IMR-90 (cell line): ENCODE measurements at places on chromosomes 1 and 21.
A peak's percentile ranks its signal among the peaks of the same experiment; 100 is the strongest.

DNA sequence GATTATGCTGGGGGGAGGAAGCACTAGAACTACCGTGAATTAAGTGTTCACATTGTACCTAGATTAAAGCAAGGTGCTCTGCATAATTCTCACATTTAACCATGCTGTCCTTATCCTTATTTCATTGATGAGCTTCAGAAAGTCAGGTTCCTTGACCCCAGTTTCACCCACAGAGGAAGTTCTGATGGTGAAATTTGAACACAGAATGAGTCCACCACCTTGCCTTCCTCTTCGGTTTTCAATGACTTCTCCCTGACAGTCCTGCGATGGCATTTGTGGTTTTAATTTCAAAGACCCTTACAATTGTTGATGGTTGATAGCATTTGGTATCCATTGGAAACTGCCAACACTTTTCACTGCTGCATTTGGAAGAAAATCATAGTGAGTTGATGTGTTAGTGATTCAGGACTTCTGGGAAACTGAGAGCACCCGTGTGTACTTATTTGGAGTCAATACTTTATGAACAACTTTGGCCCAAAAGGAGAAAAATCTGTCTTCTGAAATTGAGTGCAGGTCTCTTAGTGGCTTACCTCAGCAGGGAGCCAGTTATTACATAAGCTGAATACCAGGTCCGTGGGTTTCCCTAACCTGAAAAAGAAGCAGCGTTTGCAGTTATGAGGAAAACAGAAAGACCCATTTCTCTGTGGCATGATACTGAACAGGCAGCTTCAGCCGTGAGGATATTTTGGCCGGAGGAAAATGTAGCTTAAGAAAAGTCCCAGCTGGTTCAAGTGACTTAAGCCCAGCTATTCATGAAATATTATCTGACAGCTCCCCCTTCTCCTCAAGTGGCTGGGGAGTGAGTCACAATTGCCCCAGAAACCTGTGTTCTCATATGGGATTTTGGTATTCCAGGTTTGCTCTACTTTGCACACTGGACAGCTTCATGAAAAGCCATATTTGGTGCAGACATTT lies 47.5 kb downstream of the ROR1 start:
- peak; percentile 73 for DNase-seq

DNA sequence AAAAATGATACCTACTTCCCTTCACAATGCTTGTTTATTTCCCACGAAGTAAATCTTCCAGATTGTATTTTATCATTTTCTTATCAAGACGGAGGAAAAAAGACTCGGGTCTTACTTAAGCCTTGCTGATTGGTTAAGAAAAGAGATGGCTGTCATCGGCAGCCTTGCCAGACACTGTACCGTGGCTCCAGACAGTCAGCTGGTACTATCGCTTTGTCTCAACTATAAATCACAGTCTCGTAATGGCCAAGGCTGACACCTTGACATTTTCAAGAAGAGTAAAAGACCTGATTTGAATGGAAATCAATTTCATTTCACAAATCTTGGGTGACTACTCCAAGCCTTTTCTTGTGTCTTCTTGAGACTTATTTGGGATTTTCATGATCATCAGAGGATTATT lies 868.0 kb downstream of the USP25 start:
- no peak for DNase-seq

- no peak for DNase-seq
Measured at GRCh38 chr21:42503711-42504110, 7.7 kb upstream of the RSPH1 start.

GRCh38 chr1:106749491-106749890 lies 307.0 kb upstream of the PRMT6 start:
- DNase-seq: no peak

GRCh38 chr1:51679435-51679834 lies 62.5 kb downstream of the OSBPL9 start:
- DNase-seq: peak; percentile 64

- no peak for DNase-seq
Measured at GRCh38 chr1:2382621-2383361, 8.6 kb downstream of the MORN1 start.

- peak; percentile 26 for DNase-seq
Measured at GRCh38 chr1:212482006-212482636, 49.4 kb downstream of the NENF start.

- DNase-seq: peak; percentile 38
Measured at GRCh38 chr1:10267319-10267718, 56.9 kb downstream of the KIF1B start.

DNA sequence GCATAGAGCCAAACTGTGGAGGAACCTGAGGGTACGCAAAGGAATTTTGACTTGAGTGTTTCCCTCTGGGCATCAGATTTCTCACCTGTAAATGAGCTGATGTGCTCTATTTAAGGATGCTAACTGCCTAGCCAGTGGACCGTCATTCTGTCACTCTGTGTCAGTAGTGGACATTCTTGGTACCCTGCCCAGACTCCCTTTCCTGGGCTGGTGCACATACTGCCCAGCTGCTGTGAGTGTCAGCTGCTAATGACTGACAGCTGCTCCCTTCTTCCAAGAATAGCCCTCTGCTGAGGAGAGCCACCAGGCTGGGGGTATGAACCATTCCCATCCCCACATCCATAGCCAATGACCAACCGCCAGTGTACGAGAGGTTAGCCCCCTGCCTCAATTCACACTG lies 193.1 kb upstream of the DAB1 start:
- no peak for DNase-seq

- DNase-seq: peak; percentile 35
Measured at GRCh38 chr1:78355656-78356055, 135.1 kb upstream of the PTGFR start.

- no peak for DNase-seq
Measured at GRCh38 chr1:183075861-183076260, 52.6 kb downstream of the LAMC1 start.

- no peak for DNase-seq
Measured at GRCh38 chr21:21233051-21233450, 234.8 kb downstream of the NCAM2 start.

DNA sequence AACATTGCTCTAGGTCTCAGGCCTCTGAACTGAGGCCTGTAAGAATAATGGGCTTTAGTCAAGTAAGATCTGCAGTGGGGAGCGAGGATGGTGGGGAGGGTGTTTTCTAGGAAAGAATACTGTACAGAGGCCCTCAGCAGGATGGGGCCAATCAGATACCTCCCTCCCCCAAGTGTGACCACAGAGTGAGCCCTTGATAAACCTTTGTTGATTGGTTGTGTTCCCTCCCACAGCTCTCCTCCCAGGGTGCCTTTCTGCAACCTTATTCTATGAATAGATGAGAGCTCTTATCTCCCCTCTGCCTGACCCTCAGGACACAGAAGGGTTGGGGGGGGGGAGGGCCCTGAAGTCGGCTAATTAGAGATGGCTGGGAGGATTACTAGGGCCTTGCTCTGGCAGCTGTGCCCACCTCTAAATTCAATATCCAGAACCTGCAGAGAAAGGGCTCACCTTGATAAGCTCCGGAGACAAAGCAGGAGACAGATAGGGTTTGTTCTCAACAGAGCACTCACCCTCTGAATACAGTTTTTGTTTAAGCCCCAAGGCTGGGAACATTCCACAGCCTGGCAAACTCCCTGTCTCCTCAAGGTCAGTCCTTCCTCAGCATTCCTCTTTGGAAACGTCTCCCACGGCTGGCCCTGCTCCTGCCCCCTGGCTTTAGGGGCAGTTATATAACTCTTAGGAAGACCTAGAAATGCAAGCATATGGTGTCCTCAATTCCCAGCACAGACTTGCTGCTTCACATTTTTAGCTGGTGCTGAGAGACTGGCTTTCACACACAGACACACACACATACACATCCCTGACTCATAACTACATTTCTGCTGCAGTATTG lies 42.9 kb downstream of the ATP1A1 start:
- DNase-seq: peak; percentile 18

GRCh38 chr21:28937737-28938136 lies 54.9 kb downstream of the LTN1 start:
- DNase-seq: no peak

- peak; percentile 8 for DNase-seq
Measured at GRCh38 chr21:41701749-41702148, 65.1 kb downstream of the RIPK4 start.

- peak; percentile 82 for DNase-seq
Measured at GRCh38 chr1:98323388-98323787, 338.1 kb upstream of the SNX7 start.

- no peak for DNase-seq
Measured at GRCh38 chr1:217896490-217896889, 265.3 kb downstream of the SPATA17 start.

DNA sequence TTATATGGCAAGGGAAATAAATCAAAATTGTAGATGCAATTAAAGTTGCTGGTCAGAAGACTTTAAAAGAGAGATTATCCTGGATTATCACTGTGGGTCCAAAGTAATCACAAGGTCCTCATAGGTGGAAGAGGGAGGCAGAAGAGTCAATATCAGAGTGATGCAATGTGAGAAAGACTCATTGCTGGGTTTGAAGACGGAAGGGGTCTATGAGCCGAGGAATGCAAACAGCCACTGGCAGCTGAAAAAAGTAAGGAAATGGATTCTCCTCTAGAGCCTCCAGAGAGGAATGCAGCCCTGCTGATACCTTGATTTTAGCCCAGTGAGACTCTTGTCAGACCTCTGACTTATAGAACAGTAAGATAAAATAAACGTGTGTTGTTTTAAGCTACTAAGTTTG lies 59.8 kb upstream of the MUTYH start:
- DNase-seq: no peak

DNA sequence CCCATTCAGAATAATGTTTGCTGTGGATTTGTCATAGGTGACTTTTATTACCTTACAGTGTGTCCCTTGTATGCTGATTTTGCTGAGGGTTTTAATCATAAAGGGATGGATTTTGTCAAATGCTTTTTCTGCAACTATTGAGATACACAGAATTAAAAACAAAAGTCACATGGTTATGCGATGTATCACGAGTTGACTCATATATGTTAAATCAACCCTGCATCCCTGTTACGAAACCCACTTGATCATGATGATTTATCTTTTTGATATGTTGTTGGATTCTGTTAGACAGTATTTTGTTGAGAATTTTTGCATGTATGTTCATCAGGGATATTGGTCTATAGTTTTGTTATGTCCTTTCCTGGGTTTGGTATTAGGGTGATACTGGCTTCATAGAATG lies 10.7 kb upstream of the OR2T34 start:
- DNase-seq: no peak

GRCh38 chr21:8993284-8993942 lies 1528.0 kb upstream of the TPTE start:
- DNase-seq: no peak

DNA sequence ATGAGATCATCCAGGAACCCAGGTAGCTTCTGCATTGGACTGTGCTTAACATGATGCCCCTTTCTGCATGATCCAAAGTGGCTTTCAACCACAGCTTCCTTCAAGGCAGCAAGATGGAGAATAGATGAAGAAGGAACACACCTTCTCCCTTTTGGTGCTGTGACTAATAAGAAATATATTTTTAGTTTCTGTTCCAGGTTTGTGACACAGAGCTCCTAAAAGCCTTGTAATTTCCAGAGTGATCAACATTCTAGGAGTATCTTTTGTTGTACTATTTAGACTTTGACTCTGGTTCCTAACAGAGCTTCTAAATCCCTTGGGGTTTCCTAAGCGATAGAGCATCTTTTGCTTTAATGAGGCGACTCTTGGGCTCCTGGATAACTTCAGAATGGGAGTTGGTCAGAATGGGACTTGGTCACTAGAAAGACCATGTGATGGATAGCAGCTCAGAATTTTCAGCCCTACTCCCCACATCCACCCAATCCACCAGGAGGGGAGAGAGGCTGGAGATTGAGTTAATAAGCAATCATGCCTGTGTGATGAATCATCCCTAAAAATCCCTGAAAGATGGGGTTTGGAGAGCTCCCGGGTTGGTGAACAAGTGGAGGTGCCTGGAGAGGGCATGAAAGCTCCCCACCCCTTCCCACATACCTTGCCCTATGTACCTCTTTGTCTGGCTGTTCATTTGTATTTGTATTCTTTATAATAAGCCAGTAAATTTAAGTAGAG lies 134.8 kb downstream of the FGGY start:
- DNase-seq: no peak

DNA sequence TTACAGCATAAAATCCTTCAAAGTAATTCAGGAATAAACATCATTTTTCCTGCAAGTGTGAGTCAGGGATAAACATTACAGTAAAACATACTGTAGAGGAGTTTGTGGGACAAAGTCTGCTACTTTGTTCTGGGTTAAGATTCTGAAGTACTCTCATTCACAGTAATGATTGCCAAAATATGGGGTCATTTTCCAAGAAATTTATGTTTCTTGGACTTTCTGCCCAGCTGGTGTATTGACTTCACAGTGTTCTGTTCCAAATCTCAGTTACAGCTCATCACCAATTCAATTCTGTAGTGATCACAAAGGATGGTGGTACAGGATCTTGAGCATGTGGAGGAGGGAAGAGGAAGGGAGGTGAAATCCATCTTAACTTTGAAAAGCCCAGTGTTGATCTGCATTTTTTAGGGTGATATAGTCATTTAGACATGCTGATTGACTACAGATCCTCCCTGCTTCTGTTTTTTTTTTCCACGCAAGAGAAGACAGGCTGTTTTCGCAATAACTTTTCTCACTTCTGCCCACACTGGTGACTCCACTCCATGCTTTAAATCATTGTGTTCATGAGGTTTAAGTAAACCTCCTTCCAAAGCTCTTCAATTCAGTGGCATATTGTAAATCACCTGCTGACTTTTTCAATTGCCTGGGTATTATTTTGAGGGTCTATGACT lies 60.4 kb upstream of the C1orf53 start:
- peak; percentile 60 for DNase-seq

DNA sequence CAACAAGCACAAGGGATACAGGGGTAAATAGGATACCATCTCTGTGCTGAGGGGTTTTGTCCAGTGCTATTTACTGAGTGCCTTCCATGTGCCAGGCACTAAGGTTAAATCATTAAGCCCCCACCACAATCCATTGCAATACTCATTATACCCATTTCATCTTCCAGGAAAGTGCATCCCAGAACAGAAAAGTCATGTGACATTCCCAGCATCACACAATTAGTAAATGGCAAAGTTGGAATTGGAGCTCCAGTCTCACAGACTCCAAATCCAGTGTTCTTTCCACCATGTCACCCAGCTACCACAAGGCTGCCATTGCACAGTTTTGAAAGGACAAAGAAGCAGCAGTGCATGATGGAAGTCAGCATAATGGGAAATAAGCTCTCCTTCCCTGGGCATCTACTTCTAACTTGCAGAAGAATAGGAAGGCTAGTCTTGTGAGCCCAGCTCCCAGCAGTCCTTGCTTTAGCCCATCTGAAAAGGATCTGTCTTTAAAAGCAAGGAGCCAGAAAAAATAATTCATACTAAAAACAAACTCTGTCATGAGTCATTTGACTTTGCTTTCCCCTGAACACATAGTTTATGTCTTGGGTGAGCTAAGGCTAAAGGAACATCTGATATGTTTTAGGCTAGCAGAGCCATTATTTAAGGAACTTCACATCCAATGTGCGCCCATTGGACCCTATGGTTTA lies 111.4 kb upstream of the HOOK1 start:
- no peak for DNase-seq

GRCh38 chr1:226512076-226512728 lies 36.4 kb upstream of the STUM start:
- DNase-seq: no peak

GRCh38 chr1:237756304-237756967 lies 134.3 kb downstream of the ZP4 start:
- no peak for DNase-seq

GRCh38 chr1:6582370-6582769 lies 2.6 kb downstream of the ZBTB48 start:
- no peak for DNase-seq

GRCh38 chr1:233240371-233240770 lies 55.2 kb downstream of the PCNX2 start:
- peak; percentile 39 for DNase-seq
